Sciatic nerve (tissue), 2 donors: ENCODE measurements at places on chromosomes 3 and 15. TPM values are rescaled to one million over a fixed set of nuclear protein-coding genes. Genes with fewer than 3 reads are reported as not detected.
A peak's percentile ranks its signal among the peaks of the same experiment; 100 is the strongest.

MYZAP gene
- total RNA-seq: 3.7 TPM

HRG gene
- total RNA-seq: not detected

RGMA gene
- total RNA-seq: 47.1 TPM

A4GNT gene
- not detected for total RNA-seq

TNNC1 gene
- 205 TPM for total RNA-seq

DNA sequence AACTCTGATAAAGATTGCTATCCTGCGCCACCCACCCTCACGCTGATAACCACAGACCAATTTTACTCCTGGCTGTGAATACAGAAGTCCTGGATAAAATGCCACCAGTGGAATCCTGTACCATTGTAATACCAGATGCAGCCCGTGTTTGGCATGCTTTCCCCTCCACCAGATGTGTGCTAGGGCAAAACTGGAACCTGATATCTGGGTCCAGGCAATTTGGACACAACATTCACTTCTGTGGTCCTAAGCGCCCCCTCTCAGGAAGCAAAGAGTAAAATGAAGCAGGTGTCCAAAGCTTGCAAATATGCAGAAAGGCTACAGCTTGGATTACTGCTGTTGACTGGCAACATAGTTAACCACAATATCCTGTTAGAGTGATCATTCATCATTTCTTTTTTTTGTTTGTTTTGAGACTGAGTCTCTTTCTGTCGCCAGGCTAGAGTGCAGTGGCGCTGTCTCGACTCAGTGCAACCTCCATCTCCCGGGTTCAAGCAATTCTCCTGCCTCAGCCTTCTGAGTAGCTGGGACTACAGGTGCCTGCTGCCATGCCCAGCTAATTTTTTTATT, 32.8 kb downstream of the LOXL1 start:
- peak; percentile 28 for DNase-seq

GRCh38 chr15:63324770-63325169, 47.4 kb downstream of the APH1B start:
- no peak for DNase-seq

DNA sequence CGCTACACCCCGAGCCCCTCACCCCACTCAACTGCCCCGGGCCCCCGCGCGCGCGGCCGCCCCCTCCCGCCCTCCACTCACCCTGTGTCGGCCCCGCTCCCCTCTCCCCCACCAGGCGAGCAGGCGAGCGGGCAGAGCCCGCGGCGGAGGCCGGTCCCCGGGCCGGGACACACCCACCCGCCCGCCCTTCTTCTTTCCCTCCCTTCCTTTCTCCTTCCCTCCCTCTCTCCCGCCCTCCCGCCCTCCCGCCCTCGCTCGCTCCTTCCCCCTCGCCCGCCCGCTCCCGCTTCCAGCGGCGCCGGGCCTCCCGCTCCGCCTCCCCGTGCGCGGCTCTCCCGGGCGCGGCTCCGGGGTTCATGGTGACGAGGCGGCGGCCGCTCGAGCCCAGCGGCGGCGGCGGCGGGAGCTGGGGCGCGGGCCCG, at the start of gene CTDSPL:
TSS of gene CTDSPL (plus strand) at position 261 of the 422 bp plus-strand sequence. CDS start 320 bp downstream, outside the sequence.
- peak; percentile 80 for DNase-seq

DNA sequence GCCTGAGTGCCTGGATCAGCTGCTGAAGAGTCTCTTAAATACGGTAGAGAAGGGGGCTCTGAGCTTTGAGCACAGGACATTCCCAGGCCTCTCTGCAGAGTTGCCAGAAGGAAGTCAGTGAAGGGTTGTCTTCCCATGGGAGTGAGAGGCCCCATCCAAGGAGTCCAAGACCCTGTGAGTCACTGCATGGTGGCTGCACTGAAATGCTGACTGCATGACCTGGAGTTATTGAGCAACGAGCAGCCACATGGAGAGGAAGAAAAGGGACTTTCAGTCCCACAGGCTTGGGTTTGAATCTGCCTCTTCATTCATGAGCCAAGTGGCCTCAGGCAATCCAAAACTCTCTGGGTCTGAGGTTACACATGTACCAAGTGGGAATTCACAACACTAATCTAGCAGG, 69.6 kb upstream of the RASGRF1 start:
- DNase-seq: no peak

DNA sequence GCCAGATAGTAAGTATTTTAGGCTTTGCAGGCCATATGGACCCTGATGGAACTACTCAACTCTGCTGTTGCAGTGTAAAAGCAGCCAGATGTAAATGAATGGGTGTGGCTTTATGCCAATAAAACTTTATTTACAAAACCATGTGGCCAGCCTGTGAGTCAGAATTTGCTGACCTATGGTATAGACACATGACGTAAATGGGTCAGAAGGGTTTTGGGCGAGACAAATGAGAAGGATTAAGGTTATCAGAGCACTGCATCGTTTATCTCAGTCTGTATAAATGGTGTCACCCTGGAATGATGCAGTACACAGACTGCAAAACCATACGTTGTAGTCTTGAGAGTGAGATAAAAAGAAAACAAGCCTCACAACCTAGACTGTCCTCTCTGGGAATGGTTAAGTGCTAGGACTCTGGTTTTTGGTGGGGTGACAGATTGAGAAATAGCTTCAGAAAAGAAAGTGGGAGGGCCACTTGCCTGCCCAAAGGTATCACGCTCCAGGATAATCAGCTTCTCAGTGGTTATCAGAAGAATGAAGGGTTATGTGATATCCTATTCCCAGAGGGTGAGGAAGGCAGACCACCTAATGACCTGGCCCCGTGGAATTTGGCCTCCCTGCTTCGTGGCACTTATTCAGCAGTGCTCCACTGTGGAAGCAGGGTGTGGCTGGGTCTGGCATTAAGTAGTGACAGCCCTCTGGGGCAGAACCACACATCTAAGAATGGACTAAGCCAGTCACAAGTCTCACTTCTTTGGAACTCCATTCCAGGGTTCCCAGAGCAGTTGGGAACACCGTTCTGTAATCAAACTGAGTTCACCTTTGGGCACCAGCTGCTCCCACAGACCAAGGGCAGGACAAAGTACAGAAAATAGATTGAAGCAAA, 46.1 kb downstream of the ABHD5 start:
- no peak for DNase-seq

GRCh38 chr15:51024735-51025453, 69.8 kb downstream of the TNFAIP8L3 start:
- no peak for DNase-seq

- no peak for DNase-seq
Measured at GRCh38 chr3:150868282-150868681, 37.0 kb downstream of the MINDY4B start.

DNA sequence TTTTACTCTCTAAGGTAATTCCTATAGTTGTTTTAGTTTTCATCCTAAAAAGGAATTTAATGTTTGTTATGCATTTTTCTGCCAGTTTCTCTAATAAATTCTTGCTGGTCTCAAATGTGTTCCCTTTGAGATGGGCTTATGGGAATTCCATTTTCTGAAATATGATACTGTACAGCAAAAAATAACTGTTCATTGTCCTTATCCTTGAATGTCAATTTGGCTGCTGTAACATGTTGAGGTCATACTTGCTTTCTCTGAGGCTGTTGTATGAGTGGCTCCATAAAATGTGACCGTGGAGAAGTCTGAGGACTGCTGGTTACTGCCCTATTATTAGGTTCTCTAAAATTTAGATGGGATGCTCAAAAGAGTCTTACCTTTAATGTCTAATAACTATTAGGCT, 266.5 kb downstream of the ADAMTS17 start:
- no peak for DNase-seq

DNA sequence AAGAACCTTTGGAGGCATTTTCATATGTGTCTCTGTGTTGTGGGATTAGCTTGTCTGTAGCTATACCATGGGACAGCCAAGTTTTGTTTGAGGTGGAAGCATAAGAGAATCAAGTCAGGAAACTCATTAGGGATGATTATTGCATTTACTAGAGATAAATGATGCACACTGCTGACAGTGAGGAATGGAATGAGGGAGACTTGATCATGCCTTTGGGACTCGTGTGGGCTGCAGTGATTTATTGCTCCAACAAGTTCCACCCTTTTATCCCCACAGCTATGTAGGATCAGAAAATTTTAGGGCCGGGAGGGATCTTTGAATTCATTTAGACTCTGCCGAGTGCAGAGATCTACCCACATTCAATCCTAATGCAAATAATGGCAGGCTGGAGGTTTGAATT, 16.3 kb downstream of the ZNF385D start:
- no peak for DNase-seq

- DNase-seq: peak; percentile 18
Measured at GRCh38 chr3:10514407-10515069, 9.2 kb upstream of the ATP2B2 start.

- peak; percentile 69 for DNase-seq
Measured at GRCh38 chr3:113212150-113212843, 940 bp downstream of the BOC start.

GRCh38 chr15:62880278-62880677, 162.3 kb upstream of the TPM1 start:
- DNase-seq: no peak

- no peak for DNase-seq
Measured at GRCh38 chr3:114880078-114880477, 267.0 kb downstream of the ZBTB20 start.

GRCh38 chr3:159855599-159856346, 132.9 kb upstream of the IL12A start:
- DNase-seq: no peak

- DNase-seq: no peak
Measured at GRCh38 chr3:42210726-42211125, 55.3 kb downstream of the CCK start.

- no peak for DNase-seq
Measured at GRCh38 chr3:183182073-183182472, 19.5 kb upstream of the LAMP3 start.

- no peak for DNase-seq
Measured at GRCh38 chr3:189786479-189787064, 155.4 kb downstream of the TP63 start.

- DNase-seq: no peak
Measured at GRCh38 chr3:97389936-97390335, 374.6 kb upstream of the ARL6 start.
